Hypothalamus (tissue), 51 donors: ENCODE measurements at places on chromosomes 1 and 21.
A peak's percentile ranks its signal among the peaks of the same experiment; 100 is the strongest.

DNA sequence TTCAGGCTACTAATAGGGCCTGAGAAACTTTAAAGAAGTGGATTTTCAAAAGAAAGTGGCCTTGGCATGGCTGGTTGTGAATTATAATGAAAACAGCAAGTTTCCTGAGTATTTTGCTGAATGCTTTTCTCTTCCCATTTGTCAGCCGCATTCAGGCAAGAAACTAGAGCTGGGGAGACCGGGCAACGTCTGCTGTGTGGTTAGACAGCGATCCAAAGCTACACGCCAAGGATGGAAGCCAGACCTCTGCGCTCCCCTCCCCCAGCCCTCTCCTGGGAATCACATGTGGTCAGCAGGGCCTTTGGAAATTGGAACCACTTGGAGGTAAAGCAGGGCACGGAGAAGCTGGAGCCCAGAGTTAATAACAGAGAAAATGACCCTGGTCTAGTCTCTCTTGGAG is 114.1 kb upstream of the CD34 start:
- peak; percentile 33 for DNase-seq

DNA sequence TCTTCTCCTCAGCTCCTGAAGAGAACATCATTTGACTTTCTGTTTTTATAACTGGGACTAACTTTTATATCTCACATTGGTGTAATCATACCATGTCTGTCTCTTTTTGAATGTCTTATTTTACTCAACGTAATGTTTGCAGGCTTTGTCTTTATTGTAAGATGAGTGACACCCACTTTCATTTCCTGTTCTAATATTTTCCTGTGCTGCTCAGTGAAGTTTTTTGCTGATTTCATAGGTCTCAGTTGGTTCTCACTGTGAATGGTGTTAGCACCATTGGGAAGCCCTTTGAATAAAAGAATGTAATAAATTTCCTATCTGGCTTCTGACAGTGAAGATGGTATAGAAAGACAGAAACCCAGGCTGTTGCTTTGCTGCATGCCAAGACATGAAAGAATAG is 84.0 kb downstream of the RAVER2 start:
- DNase-seq = no peak

- no peak for DNase-seq
These were observed 20.2 kb upstream of the MTR start for GRCh38 chr1:236774926-236775325.

DNA sequence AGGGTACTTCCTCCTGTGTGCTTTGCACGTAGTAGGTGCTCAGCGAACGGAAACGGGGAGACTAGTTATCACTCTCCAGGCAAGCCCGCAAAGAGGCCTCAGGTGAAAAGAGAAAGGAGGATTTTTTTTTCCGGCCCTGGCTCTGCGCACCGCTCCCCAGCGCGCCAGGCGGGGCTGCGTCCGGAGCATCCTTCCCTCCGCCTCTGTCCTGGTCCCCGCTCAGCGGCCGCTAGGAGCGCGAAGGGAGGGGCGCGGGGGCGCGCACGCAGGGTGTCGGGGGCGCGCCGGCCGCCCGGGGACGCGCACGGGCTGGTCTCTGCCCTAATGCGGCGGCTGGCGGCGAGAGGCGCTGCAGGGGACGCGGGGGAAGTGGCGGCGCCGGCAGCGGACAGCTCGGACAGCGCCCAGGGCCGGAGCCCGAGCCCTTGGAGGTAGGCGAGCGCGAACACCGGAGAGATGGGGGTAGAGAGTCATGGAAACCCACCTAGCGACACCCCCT is 42.3 kb upstream of the NFASC start:
- peak; percentile 79 for DNase-seq

- DNase-seq = no peak
These were observed 20.7 kb upstream of the SLC19A1 start for GRCh38 chr21:45562965-45563364.

DNA sequence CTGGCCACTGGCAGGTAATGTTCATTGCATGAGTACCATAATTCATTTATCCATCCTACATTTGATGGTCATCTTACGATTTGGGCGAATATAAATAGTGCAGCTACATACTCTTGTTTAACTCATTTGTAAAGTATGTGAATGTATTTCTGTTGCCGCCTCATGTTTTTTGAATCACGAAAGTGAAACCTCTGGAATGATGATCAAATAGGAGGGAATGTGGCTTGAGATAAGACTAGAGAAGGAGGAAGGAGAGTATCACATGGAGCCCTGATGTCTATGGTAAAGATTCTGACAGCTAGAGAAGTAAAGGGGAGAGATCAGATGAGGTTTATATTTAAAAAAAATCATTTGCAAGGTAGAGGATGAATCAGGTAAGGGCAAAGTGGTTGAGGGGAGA is 8.0 kb downstream of the MRPS14 start:
- no peak for DNase-seq

- DNase-seq = no peak
These were observed 26.5 kb upstream of the SRP9 start for GRCh38 chr1:225750875-225751824.

DNA sequence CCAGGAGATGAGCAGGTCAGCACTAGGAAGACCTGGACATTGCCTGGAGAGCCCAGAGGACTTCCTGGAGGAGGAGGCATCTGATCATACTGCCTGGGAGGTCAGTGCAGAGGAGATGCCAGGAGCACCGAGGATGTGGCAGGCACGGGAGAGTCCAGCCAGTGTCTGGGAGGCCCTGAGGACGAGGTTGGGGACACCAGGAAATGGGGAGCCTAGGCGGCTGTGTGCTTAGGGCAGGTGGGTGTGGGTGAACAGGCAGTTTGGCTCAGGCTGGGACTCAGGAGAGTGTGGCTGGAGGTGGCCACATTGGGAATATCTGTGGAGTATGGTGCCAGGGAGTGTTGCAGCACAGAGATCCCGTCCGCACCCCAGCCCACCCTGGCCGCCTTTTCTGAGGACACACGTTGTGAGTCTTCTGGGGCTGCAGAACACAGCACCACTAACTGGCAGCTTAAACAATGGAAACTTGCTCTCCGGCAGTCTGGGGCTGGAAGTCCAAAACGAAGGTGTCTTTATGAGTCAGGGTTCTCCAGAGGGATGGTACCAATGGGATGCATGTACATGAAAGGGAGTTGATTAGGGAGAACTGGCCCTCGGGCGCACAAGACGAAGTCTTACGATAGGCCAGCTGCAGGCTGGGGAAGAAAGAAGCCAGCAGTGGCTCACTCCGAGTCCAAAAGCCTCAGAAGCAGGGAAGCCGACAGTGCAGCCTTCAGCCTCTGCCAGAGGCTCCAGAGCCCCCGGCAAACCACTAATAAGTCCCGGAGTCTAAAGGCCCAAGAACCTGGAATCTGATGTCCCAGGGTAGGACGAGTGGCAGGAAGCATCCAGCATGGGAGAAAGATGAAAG is 58.0 kb downstream of the FAAP20 start:
- no peak for DNase-seq

DNA sequence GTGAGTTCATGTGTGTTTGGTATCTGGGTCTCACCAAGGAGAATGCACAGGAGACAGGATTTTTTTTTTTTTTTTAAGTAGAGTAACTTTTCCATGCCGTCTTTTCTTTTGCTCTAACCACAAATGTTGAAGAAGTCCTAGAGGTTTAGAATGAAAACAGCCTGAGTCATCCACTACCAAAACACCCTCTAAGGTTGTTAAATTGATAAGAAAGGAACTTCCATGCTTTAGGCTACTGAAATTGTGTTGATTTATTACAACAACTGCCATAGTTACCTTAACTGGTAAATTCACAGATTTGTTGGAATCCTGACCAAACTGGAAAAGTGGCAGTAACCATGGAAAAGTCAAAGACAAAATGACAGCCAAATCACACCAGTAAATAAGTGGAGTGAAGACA is 375.6 kb downstream of the AMY1C start:
- DNase-seq = no peak

GRCh38 chr1:204292740-204293139 is 67.0 kb downstream of the PLEKHA6 start:
- DNase-seq = no peak

DNA sequence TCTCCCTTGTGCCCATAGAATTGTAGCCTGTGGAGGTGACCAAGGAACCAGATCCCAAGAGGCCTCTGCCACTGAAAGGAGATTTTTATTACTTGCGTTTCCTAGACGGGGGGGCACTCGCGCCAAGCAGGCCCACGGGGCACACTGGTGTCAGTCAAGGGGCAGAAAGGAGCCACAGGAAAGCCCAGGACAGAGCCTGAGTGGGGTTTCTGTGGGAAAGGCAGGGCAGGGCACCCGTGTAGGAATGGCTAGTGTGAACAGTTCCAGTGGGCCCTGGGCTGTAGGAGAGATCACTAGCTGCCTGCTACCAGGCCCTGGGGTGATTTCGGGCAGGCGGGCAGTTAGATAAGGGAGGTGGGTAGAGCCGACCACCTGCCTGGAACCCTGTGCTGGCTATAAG is 70.8 kb downstream of the ADARB1 start:
- no peak for DNase-seq

DNA sequence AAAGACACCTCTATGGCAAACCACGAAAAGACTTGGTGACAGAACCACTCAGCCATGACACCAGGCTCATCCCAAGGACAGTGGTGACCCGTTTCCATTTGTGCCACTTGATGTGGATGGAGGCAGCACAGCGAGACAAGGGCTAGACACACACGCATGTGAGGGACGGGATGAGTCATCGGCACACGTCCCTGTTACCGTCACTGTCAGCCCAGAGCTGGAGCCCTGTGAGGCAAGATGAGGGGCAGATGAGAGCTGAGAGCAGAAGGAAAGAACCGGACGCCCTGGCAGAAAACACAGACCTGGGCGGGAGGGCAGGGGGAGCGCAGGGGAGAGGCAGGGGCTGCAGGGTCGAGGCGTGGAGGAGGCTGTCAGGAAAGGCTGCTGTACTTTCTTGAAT is 57.8 kb downstream of the SIK1 start:
- DNase-seq = peak; percentile 57

GRCh38 chr1:54298284-54299033 is 98.5 kb downstream of the MRPL37 start:
- DNase-seq = no peak

DNA sequence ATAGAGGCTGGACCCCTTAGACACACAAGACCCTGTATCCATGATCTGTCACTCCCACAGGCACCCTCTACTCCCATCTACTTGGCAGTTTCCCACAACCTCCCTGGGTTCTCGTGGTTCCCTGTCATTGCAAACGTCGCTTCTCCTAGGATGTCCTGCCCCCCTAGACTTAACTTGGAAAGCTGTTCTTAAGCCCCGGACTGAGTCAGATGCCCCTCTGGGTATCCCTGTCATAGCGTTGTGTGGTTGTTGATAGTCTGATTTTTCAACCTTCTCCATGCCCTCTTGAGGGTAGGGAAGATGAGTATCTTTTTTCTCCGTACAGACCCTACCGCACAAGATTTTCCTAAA is 11.8 kb downstream of the RCC1 start:
- no peak for DNase-seq

- no peak for DNase-seq
These were observed 69.3 kb downstream of the EPB41 start for GRCh38 chr1:28983509-28984310.

DNA sequence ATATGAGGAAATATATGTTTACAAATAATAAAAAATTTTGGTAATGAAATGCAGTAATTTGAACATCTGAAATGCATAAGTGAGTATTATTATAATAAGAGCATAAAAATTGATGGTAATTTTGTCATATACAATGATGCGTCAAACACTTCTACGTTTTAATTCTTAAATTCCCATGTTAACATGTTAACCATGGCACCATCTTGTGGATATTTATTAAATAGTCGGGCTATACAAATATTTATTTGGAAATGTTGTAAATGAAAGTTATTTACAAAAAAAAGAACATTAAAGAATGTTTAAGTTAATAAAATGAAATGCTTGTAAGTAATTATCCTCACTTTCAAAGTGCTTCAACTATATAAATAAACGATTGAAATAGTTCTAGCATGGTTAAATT is 57.2 kb upstream of the C1orf185 start:
- no peak for DNase-seq

DNA sequence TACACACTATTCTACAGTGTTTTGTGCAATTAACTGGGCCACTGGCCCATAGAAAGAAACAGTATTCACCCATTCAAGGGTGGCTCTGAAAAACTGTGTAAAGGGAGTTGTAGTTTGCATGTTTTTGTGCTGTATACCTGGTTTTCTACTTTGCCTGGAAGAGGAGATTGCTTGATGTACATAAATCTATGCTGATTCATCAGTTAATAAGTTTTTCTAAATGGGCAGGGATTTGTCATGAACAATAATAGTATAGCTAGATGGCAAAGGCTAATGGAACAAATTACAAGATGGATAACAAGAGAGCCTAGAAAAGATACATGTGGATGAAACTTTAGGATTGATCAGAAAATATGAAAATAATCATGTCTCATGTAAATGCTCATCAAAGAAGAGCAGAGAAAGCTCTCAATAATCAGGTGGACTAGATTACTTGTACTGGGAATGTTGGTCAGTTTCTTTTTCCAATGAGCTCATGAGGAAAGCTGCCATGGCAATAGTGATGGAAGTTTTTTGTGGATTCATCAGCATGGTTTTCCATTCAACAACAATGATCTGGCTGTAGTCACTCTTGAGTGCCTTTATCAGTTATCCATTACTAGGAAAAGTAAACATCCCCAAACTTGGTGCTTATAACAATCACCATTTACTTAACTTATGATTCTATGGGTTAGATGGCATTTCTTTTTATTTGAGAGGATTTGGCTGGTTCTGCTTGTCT is 602.8 kb downstream of the BRINP3 start:
- DNase-seq = no peak

GRCh38 chr21:29818383-29818921 is 121.3 kb downstream of the GRIK1 start:
- no peak for DNase-seq

DNA sequence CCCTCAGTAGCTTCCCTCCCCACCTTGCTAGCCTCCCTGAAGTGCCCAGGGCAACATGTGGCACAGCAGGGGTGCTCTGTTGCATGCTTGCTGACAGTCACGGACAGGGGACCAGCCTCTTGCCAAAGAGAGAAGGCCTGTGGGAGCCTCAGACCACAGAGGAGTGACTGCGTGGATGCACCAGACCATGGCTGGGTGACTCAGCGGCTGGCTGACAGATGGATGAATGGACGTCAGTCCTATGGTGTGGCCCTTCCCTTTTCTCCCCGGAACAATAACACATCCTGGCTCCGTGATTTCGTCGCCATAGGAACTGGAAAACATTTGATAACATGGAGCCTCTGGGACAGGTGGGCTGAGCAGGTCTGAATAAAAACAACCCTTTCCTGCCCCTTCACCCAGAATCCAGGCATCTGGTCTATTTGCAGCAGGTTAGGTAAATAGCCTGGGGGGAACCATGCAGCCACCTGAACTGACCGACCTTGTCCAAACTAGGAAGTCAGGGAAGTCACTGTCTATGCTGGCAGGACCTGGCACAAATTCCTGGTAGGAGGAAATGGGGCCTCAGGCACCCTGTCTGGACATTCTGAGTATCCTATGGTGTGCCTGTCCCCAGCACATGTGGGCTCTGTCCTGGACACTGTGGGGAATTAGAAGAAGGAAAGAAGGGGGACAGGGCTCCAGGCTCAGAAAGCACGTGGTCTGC is 53.3 kb downstream of the NENF start:
- no peak for DNase-seq
